Cortex of kidney (tissue), 1 donor: ENCODE measurements at places on chromosomes 6 and 20.

- no peak for DNase-seq
These were observed 712 bp downstream of the DEK start for GRCh38 chr6:18263418-18264218.

DNA sequence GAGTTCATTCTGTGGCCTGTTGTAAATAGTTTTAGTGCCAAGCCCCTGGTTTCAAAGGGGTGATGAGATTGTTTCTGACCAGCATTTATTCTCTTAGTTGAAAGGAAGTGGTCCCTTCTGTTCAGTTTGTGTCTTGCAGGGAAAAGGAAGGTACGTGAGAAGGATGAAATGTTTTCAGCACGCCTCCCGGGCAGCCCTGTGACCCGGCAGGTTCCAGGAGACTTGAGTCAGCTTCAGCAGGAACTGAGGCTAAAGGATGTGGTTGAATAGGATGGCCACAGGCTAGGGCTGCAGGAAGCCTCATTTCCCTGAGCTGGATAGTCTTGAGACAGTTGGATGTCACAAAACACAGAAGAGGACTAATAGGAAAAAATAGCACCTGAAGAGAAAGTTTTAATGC, 132.4 kb upstream of the SYNDIG1 start:
- no peak for DNase-seq

DNA sequence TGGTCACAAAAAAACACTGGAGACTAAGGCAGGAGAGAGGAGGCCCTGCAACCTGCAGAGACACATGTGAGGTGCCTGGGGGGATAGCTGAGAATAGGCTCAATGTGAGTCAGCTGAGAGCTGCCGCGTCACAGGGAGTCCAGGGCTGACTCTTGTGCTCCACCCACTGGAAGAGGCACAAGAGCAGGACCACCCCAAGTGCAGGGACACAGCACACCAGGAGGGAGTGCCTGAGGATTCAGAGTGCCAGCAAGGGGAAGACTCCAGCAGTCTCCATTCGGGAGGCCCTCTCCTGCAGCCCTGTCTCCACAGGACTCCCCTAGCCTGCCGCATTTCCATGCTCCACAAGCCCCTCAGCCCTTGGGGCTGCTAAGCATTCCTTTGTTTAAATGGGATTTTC, 105.5 kb downstream of the HUS1B start:
- no peak for DNase-seq

DNA sequence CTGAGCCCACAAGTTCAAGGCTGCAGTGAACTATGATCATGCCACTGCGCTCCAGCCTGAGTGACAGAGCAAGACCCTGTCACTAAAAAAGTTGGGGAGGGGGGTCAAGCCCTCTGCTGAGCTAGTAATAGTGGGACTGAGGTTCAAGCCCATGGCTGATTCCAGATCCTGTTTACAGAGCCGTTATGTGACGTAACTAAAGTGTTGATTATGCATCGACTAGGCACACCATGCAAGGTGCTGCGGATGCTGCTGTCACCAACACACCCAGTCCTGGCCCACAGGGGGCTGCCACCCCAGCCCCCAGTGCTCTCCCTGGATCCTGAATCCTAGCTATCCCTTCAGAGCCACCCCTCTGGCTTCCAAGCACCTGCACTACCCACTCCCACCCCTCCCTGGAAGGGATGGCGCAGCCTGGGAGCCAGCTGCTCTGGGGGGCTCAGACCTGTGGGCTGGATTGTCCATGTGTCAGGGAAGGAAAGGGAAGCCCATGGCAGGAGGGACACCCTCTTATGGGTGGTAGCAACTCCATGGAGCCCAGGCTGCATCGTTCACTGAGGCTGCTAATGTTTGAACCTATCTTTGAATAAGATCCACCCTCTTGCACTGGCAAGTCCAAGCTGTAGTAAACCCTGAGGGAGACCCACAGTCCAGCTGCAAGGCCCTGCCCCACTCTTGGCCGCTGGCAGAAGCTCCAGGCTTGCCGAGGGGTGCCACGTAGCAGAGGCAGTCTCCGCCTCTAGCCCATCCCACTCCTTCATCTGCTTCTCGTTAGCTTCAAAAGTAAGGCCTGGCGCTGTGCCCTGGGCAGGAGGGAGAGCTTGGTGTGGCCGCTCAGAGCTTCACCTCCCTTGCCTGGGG, 95.0 kb downstream of the SNX5 start:
- no peak for DNase-seq

DNA sequence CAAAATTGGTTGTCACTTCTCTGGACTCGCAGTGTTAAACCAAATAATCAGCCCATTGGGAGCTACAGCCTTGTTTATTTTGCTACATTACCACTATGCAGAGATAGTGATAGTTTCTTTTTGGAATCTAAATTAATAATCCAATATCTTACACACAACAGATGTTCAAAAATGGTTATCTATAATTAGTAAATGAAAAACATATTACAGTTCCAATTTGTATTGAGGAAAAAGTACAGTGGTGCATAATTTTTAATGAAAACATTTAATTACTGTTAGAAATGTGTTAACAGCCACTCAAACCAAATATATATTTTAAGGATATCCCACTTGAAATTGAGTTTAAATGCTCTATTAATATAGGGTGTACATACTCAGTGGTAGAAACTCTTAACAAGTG, 327.3 kb upstream of the MARCKS start:
- DNase-seq, result no peak

- DNase-seq, result no peak
These were observed 5.9 kb upstream of the SULF2 start for GRCh38 chr20:47791084-47791599.

DNA sequence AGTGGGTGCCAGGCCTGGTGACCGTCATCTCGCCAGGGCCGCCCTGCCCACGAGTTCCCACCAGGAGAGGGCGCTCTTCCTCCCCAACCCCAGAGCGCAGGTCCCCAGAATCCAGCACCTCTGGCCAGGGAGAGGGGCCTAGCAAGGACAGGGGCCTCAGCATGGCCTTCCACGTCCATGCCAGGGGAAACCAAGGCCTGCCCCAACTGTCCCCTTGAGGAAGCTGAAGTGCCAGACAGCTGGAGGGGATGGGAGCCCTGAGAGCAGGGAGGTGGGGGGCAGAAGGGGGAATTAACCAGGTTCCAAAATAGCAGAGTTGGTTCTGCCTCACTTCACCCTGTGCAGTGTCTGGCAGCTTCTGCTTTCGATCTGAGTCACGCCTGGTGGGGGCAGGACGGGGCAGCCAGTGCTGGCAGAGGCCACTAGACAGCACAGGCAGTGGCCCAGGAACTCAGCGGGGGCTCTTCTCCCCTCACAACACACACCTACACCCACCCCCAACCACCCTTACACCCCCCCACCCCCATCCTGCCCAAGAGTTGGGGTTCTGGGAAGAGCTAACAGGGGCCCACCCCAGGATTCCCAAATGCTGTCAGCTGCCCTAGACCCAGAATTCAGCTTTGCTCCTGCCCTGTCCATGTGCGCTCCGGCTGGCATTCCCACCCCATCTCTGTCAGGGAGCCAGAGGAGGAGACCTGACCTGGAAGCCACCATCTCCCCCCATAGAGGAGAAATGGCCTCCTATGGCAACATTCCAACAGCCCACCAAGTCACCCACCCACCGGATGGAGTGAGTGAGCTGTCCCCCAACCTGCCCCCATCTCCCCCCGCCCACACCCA, 29.2 kb downstream of the TFEB start:
- DNase-seq, result no peak

DNA sequence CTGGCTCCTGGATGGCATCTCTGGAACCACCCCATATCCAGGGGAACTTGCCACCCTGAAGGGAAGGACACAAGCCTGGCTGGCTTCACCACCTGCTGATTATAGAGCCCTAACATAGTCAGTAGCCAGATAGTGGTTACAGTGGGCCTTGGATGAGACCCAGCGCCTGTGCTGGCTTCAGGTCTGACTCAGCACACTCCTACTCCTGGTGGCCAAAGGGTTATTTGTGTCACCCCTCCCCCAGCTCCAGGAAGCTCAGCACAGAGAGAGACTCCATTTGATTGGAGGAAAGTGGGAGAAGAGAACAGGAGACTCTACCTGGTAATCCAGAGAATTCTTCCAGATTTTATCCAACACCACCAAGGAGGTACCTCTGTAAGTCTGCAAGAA, 12.8 kb downstream of the SNX14 start:
- no peak for DNase-seq

DNA sequence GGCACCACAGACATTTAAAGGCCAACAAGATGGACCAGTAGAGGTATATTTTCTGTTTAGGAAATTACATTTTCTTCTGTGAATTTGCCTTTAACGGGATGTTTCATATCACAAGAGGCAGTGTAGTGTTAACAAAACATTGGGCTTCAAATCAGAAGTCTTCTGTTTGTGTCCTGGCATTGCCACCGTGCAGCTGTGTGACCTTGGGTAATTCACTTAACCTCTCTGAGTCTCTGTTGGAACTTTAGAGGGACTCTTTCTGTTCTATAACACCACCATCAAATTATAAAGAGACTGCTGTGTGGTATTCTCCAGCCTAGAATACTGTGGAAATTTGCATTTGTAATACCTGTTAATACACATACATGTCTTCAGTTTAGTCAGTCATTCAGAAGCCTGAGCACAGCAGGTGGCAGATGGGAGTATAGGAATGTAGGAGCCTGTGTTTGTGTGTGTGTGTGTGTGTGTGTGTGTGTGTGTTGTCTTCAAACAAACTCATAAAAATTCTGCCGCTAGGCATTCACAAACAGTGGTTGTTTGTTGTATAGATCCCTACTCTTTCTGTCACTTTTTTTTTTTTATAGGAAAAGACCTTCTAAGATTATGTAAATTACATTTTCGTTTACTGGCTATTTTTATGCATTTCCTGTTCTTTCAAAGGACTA, 22.6 kb downstream of the UST start:
- no peak for DNase-seq

DNA sequence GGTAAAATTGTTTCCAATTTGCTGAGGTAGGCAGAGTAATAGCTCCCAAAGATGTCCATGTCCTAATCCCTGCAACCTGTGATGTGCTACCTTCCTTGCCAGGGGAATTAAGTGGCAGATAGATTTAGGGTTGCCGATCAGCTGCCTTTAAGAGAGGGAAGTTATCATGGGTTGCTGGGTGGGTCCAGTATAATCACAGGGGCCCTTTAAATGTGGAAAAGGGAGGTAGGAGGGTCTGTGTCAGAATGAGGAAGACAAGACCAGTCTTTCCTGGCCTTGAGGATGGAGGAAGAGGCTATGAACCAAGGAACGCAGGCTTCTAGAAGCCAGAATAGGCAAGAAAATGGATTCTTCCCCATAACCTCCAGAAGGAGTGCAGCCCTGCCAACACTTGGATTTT, 50.7 kb downstream of the CTCFL start:
- no peak for DNase-seq

DNA sequence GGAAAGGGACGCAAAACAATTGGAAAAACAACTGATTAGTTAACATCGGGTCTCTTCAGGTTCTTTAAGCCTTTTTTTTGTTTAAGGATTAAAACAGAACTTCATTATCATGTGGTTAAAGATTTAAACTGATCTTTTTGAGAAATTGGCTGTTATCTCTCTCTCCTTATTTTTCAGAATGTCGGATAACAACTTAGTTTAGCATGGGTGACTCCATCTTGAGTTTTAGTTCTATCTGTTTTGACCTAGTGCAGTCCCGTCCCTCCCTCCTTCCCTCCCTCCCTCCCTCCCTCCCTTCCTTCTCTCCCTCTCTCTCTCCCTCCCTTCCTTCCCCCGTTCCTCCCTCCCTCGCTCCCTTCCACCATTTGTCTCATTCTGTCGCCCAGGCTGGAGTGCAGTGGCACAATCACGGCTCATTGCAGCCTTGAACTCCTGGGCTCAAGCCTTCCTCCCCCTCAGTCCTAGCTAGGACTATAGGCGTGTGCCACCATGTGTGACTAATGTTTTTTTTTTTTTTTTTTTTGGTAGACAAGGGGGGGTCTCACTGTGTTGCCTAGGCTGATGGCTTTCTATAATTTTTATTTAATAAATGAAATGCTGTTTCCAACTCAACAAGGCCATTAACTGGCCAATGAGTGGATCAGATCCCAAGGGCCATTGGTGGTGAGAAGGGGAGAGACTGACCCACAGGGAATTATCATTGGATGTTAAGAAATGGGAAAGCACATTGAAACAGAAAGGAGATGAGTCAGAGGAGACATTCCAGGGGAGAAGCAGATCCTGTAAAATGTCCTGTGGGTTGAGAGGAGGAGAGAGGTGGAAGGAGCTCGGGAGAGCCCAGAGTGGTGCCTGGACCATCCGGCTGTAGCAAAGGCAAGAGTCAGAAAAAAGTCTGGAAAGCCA, 13.6 kb downstream of the BAK1 start:
- DNase-seq, result no peak

DNA sequence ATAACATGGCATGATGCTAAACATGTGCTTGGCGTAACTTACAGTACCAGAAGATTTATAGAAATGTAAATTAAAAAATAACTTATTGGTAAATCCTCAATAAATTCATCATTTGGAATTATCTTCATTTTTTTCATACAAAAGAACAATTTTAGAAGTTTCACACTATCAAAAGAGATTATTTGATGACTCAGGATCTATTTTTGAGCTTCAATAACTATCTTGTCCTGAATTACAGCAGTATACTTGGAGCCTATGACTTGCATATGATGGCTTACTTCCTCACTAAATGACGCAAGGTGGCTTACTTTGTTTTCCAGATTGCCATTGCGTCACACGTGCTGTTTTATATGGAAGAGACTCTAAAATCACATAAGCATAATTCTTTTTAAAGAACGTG, 49.2 kb downstream of the KHDRBS2 start:
- DNase-seq, result no peak
